Caudate nucleus (tissue), 63 donors: ENCODE measurements at places on chromosomes 6 and 20.

DNA sequence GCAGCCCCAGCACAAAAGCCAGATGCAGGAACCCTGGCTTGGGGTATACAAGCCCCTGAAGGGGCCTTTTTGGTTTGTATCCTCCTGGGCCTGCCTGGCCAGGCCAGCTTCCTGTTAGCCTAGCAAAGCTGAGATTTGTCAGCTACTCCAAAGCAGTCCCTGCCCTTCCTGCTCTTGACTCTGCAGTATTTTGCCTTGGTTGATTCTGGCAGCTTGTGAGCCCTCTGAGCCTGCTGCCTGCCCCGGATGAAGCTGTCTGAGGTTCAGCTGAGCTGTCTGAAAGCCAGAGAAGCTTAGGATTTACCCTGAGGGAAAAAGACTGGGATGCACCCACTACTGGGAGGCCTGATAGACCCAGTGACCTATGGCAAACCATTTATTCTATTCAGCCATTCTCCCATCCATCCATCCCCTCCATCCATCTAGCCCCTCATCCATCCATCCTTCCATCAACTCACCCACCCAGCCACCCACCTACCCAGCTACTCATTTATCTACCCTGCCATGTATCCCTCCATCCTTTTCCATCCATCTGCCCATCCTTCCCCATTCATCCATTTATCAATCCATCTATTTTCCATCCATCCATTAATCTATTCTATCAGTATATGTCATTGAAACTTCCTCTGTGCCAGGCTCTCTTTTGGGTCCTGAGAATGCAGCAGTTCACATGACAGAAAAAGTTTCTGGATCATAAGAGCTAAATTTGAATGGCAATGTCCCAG, 307.5 kb downstream of the DHX35 start:
- DNase-seq, result no peak

DNA sequence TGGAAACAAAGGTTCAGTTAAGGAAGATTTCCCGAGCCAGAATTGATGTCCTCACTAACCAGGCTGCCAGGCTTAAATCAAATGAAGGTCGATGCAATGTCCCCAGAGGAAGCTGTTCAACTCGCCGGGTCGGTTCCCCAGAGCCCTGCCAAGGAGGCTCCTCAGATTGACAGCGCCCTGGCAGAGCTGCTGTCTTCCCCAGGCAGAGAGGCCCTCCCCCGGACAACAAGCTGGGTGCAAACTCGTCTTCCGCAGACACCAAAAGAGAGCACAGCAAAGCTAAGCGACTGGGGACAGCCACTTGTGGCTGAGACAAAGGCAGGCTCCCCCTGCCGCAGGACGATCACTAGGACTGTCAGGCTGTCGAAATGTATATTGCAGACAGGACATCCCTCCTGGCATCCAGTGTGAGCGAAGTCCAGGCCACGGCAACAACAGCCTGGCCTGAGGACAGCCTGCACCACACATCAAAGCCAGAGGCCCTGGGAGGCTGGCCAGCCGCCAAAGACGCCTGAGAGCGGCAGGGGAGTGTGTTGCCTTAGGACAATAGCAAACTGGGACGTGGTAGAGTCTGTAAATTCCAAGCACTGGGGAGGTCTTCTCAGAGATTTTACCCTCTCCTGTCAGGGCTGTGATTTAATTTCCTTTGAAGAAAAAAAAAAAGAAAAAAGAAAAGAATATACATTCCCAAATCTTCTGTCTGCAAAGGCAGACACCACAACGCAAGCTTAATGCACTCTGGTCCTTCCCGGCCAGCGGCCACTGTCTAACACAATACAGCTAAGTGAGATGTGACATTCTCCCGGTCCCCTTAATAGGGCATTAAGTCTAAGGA, 99.1 kb downstream of the HIVEP2 start:
- no peak for DNase-seq

- DNase-seq, result peak; percentile 64
Observed at GRCh38 chr6:166500246-166500645, 86.2 kb downstream of the RAMACL start.

DNA sequence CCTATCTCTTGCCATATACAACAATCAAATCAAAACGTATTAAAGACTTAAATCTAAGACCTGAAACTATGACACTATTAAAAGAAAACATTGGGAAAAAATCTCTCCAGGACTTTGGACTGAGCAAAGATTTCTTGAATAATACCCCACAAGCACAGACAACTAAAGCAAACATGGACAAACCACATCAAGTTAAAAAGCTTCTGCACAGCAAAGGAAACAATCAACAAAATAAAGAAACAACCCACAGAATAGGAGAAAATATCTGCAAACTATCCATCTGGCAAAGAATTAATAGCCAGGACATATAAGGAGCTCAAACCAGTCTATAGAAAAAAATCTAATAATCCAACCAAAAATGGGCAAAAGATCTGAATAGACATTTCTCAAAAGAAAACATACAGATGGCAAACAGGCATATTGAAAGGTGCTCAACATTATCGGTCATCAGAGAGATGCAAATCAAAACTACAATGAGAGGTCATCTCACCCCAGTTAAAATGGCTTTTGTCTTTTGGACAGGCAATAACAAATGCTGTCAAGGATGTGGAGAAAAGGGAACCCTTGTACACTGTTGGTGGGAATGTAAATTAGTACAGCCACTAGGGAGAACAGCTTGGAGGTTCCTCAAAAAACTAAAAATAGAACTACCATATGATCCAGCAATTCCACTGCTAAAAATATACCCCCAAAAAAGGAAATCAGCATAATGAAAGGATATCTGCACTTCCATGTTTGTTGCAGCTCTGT, 76.2 kb downstream of the SNX5 start:
- no peak for DNase-seq
